ENCODE measurements at places on chromosomes 12 and 14.

- no peak for DNase-seq
These were observed 19.2 kb upstream of the PLEKHA5 start for GRCh38 chr12:19110221-19110940.

- no peak for DNase-seq
These were observed 72.2 kb downstream of the FBXW8 start for GRCh38 chr12:116982791-116983411.

GRCh38 chr12:115609347-115609746 is 668.1 kb downstream of the MED13L start:
- no peak for DNase-seq

- DNase-seq: no peak
These were observed 979.0 kb downstream of the TMTC2 start for GRCh38 chr12:83665634-83666218.

DNA sequence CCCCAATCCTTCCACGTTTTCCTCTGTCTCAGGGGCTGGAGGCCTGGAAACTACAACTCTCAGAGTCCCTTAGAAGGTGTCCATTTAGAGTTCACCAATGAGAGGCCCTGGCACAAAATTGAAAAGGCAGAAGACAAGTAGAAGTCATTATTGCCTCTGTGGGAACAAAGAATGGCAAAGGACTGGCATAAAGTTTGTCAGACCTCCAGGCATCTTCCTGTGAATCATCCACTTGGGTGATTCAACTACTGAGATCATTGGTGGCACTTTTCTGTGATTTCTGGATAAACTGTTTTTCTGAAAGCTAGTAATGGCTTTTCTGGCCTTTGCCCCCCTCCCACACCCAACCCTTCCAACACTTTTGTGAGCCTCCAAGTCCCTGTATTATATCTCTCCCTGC is 42.6 kb upstream of the C12orf42 start:
- no peak for DNase-seq

Measured in HCT116 (cell line).